SK-MEL-5 (cell line): ENCODE measurements at places on chromosomes 5 and 9. TPM values are rescaled to one million over a fixed set of nuclear protein-coding genes. Genes with fewer than 3 reads are reported as not detected.

The SNCAIP gene
- total RNA-seq = not detected in 2 replicates

The IPO11 gene
- 23.0 and 24.4 TPM in 2 replicates for total RNA-seq

The MSX2 gene
- 2.0 and 3.5 TPM in 2 replicates for total RNA-seq

The SPAAR gene
- total RNA-seq = not detected in 2 replicates

The SLC36A3 gene
- not detected in 2 replicates for total RNA-seq

The CTXN3 gene
- not detected in 2 replicates for total RNA-seq

The AKNA gene
- 5.5 and 6.0 TPM in 2 replicates for total RNA-seq

The JMY gene
- 10.8 and 11.2 TPM in 2 replicates for total RNA-seq

The SURF1 gene
- 50.3 and 64.2 TPM in 2 replicates for total RNA-seq

The PCDHA12 gene
- 0.08 and 0.19 TPM in 2 replicates for total RNA-seq

The OR1Q1 gene
- not detected in 2 replicates for total RNA-seq

The VDAC1 gene
- 566 and 620 TPM in 2 replicates for total RNA-seq

The NIM1K gene
- total RNA-seq = 0.19 and 0.61 TPM in 2 replicates
